ENCODE measurements at places on chromosomes 11 and 22.

GRCh38 chr11:35045236-35045820, 93.6 kb upstream of the CD44 start:
- DNase-seq = no peak

DNA sequence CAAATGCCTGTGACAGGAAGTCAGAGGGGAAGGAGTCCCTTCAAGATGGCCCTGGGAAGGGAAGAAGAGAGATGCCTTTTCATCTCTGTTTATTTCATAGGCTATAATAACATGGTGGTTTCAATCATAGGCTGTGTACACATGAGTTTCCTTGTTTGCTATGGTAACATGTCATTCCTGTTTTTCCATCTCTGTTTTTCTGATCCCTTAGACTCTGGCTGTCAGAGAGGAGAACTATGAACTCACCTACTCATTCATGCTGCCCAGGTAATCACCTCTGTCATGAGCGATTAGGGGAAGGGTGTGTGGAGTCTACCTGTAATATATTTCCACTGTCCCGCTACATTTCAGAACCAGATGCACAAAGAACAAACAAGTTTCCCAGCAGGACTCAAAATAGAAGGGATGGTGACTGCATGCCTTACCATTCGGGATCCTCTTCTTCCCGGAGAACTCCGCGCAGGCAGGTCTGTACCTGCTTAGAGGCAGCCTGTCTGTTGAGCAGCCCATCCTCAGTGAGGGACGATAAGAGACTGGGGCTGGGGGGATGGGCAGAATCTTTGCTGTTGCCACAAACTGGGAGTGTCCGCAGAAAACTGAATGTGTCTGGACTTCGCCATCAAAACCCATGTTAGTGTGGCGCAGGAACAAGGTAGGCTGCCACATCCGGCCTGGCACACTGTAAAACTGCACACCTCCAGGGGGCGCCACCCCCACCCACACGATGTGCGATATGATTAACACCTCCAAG, 7.1 kb upstream of the PEX26 start:
- no peak for DNase-seq

DNA sequence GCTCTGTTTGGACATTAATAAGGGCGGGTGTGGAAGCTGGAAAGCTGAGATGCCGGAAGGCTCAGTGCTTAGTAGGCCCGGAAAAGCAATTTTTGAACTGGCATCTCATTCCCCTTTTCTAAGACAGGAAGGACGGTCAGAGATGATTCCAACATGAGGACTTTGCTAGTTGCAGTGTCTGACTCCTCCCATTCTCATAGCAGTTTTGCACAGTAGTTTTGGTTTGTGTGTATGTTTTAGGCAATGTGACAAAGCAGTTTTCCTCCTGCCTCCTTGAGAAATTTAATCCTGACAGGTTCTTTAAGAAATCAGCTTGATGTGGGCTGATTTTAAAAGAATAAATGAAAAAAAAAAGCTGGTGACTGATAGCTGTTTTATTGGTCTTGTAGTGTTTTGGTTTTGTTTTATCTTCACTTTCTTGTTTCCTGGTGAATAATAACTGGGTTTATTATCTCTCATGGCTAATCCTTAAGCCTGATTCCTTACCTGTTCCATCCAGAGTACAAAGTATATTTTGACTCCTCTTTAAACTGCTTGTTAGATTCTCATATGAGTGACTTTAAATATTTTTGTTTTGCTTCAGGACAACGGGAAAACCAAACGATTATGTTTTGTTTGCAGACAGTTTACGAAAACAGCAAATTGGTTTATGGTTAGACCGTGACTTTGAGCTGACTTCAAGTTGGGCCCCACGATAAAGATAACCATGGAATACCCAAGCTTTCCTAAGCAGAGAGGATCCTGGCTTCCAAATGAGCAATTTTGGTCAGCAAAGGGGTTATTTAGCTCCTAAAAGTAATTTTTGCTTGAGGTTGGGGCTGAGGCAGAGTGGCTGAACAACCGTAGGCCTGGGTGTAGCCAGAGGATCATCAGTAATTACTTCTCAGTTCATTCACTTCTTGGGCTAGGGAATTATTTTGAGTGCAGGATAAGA, 3.4 kb downstream of the PTPRJ start:
- no peak for DNase-seq

GRCh38 chr11:117855912-117856651, 20.4 kb downstream of the FXYD6 start:
- no peak for DNase-seq

DNA sequence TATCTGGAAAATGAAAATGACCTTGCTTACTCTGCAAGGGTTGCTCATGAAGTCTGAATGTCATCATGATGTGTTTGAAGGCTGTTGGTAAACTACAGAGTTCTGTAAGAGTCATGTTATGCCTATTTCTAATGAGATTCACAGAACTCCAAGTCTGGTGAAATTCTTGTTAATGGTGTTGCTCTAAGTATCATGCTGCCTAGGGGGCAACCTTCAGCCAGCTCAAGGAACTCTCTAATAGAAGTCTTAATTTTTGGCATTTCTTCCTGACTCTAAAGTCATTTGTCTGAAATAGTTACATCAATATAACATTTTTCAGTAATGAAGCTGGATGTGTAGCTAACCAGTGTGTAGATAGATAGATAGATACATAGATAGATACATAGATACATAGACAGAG, 302.8 kb downstream of the FAT3 start:
- no peak for DNase-seq

GRCh38 chr11:74729397-74729796, 1.8 kb downstream of the CHRDL2 start:
- no peak for DNase-seq

DNA sequence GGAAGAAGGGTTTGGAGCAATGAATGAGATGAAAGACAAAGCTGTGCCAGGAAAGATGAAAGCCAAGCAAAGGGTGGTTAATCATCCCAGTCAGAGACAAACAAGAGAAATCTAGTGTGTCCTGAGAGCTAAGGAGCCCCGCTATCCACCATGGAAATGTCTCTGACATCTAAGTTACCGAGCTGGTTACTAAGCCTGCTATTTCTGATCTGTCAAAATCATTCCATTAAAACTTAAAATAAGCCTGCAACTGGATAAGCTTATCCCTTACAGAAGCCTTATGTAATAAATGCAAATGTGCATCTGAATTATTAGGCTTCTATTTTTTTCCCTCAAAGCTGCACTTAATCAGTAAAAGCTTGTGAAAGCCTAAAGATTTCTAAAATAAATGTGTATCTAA, 22.1 kb upstream of the SESN3 start:
- DNase-seq = no peak

DNA sequence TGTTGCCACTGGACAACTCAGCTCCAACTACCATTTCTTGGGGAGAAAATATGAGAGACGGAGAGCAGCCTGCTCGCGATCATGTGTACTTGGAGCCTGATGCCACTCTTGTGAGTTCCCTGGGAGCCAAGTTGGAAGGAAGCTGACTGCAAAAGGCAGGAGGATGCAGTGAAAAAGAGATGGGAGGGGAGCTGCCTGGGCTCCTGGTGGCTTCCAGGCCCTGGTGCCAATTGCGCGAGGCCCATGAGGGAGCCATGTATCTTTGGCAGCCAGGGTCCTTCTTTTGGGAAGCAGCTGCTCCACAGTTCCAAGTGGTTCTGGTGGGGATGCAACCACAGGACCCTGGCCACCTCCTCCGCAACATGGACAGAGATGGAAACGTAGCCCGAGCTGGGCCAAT, 11.1 kb downstream of the C11orf91 start:
- no peak for DNase-seq

DNA sequence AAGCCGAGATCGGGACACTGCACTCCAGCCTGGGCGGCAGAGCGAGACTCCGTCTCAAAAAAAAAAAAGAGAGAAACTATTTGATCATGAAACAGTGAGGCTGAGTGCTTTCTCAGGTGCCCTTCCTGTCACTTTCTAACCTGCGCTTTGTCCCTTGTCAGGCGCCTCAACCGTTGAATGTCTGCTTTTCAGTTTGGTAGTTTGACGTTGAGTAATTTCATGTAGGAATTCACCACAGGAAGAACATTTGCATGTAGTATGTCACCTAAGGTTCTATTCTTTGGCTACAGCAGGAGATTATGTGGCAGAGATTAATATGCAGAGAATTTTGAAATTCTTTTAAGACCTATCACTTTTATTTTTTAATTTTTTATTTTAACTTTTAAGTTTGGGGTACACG, 57.2 kb downstream of the PPFIA1 start:
- DNase-seq = no peak

DNA sequence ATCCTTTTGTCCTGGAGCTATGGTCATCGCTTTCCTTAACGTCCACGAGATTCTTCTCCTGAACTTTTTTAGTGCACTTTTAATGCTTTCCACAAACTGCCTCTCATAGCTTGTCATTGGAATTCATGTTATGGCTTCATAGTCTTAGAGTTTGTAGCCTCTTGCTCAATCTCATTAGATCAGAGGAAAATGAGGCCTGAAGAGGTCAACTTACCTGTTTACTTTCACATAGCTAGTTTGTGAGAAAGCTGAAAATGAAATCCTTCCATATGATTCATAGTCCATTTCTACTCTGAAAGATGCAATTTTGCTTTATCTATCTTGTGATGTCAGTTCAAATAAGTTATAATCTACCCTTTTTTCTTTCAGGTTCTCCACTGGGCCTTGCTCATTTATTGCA, 1747.2 kb upstream of the RAG2 start:
- DNase-seq = no peak

GRCh38 chr22:19745155-19746101, 15.2 kb upstream of the TBX1 start:
- DNase-seq = no peak

- no peak for DNase-seq
Measured at GRCh38 chr11:95499516-95500135, 268.6 kb upstream of the SESN3 start.

GRCh38 chr22:36425977-36426523, 38.3 kb upstream of the MYH9 start:
- DNase-seq = no peak

DNA sequence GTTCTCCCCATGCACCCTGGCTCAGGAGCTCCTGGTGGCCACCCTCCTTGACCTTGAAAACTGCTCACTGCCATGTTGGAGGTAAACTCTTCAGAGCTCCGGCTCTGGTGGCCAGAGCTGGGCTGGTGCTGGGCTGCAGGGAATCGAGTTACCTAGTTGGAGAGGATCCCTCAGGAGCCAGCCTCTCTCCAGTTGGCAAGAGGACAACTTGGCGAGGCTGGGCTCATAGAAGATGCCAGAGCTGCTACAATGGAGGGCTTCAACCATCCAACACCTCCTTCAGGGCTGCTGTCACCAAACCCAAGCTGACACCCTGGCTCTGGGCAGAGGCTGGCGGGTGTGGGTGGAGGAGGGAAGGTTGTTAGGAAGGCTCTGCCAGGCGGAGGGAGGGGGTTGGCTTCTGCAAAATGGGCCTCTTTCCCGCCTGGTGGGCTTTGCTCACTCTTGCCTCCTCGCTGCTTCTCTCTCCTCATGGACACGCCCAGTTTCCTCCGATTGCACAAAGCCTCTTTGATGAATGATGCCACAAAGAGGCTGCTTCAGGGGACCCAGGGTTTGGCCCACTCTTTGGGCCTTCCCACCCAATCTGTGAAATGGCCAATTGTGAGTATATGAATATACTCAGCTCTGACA, 53.1 kb downstream of the THAP12 start:
- no peak for DNase-seq

GRCh38 chr11:130212431-130212961, 52.9 kb downstream of the ST14 start:
- no peak for DNase-seq

- no peak for DNase-seq
Measured at GRCh38 chr22:23566705-23567475, 13.2 kb downstream of the IGLL1 start.

DNA sequence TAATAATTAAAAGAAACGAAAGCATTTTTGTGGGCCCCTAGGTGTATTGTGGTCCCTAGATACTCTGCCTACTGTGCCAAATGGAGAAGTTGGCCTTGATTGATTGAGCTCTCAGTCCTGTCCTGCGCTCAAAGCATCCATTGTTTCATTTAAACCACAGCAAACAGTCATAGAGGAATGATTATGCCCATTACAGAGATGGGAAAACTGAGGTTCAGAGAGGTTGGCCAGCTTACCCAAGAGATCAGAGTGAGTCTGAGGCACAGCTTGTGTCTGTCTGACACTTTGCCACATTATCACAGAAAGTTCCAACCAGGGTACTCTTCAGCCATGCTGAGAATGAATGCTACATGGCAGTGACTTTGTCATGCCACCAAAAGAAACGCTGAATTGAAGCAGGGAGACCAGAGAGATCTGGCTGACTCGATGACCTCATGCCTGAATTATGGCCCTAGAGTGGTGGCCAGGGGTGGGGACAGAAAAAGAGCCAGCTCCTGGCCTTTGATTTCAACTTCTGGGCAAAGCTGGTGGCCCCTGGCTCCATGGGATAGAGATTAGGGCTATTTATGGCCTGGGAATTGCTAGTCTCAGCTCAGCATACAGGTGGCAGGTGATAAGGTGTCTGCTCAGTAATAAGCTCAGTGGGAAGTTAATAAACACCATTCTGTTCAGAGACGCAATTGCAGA, 180.5 kb downstream of the MIAT start:
- DNase-seq = no peak

GRCh38 chr11:6397156-6397555, 6.9 kb downstream of the SMPD1 start:
- no peak for DNase-seq

GRCh38 chr11:111530091-111530490, 10.4 kb upstream of the LAYN start:
- DNase-seq = no peak

DNA sequence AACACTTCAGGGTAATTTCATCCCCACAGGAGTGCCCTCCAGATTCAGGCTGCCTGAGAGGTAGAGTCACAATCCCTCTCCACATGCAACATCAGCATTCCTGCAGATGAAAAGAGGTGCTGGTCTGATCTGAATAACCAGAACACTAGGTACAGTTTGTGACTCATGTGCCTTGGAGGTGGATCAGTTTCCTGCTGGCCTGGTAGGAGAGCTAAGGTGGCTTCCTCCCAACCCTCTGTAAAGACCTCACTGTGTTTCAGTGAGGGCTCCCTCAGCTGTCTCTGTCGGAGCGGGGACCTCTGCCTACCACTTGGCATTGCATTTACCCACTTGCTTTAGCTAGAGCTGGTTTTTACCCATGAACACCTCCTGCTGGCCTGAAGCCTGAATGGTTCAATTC, 7.6 kb downstream of the OR9G1 start:
- no peak for DNase-seq

DNA sequence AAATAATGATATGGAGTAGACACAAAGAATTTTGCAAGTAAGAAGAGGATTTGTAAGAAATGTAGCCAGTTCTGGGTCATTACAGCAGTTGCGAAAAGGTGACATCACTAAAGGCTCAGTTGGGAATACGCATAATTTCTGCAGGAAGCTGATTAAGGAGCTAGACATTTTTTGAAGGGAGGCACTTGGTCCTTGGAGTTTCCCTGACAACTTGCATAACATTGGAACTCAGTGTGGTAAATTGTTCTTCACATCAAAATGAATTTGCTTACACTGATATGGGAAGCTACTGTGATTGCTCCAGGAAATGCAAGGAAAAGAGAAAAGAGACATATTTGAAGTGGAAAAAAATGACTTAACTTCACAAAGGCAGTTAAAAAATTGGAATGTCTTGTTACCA, 626.1 kb downstream of the NELL1 start:
- DNase-seq = no peak

GRCh38 chr11:72598906-72599305, 75.3 kb downstream of the PDE2A start:
- DNase-seq = no peak
